ENCODE measurements at places on chromosomes 1 and 21.

DNA sequence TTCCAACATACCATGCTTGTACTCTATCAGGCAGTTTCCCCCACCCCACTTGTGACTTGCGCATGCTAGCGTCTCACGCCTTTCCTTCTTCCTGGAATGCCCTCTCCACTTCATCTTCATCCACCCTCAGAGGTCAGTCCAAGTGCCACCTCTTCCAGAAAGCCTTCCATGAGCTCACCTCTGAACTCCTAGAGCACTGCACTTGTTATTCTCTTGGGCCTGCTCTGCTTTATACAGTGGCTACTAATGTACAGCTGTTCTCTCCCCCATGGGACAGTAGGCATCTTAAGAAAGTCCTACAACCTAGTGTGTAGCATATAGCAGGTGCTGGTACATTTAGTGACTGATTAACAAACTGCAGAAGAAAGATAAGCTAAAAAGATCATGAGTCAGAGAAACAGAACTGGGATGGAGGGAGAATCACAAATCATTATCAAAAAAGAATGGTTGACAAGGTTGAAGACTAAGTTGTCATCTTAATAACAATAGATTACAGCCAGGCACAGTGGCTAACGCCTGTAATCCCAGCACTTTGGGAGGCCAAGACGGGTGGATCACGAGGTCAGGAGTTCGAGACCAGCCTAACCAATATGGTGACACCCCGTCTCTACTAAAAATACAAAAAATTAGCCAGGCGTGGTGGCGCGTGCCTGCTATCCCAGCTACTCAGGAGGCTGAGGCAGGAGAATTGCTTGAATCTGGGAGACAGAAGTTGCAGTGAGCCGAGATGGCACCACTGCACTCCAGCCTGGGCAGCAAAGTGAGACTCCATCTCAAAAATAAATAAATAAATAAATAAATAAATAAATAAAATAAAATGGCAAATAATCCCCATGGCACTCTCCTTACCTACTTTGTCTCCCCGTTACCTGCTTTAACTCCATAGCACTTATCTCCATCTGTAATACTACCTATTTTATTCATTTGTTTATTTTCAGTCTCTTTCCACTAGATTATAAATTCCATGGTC is 16.3 kb upstream of the TSPAN1 start:
- no peak for DNase-seq

GRCh38 chr1:238675221-238675620 is 711.1 kb upstream of the CHRM3 start:
- DNase-seq: no peak

- no peak for DNase-seq
Observed at GRCh38 chr1:167247754-167248153, 27.1 kb downstream of the POU2F1 start.

DNA sequence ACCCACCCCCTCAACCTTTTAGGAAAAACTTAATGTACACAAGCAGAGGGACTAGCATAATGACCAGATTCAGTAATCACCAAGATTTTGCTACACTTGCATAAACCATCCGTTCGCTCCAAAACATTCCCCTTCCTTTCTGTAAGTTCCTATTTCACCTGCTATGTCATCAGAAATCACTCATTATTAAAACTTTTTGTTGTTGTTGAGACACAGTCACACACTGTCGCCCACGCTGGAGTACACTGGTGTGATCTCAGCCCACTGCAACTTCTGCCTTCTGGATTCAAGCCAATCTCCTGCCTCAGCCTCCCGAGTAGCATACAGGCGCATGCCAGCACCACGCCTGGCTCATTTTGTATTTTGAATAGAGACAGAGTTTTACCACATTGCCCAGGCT is 3.4 kb downstream of the MRPL20 start:
- no peak for DNase-seq

DNA sequence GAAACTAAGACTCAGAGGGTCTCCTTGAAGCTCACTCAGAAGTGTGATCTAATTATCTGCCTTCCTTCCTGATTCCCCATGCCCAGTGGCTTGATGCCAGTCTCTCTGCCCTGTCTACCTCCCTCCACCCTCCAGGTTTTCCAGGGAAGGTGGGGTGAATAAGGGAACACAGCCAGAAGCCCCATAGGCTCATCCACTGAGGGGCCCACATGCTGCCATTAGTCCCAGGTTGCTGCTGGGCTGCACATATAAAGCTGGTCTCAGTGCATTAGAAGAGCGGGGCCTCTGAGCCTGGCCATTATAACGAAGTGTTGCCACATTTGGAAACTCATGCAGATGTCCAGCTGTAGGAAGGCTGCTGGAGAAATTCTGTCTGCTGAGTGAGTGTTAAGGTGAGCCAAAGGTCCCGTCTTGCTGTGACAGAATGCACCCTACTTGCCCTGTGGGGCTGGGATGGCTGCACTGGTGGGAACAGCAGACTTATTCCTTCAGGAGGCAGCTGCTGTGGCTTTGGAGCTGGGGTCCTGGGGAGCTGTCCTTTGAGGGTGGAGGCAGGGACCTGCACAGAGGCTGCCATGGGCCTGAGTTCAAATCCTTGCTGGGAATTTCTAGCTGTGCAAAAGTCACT is 2.9 kb downstream of the ADORA1 start:
- DNase-seq: no peak

DNA sequence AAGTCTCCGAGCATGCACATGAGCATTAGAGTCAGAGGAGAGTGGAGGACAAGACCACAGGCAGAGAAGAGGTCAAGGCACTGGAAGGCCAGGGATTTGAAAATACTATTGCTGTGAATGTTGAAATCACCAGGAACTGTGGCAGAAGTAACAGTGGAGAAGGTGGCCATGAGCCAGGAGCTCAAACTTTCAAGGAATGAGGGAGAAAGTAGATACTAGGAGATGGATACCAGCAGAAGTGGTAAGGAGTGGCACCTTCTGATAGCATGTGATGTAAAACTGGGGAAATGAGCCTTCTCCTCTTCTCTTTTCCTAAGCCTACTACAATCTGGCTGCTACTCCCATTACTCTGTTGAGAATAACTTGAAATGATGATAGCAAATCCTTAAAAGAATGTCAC is 1.8 kb upstream of the CR1 start:
- DNase-seq: no peak

GRCh38 chr1:53388963-53389362 is 61.1 kb upstream of the LRP8 start:
- no peak for DNase-seq

DNA sequence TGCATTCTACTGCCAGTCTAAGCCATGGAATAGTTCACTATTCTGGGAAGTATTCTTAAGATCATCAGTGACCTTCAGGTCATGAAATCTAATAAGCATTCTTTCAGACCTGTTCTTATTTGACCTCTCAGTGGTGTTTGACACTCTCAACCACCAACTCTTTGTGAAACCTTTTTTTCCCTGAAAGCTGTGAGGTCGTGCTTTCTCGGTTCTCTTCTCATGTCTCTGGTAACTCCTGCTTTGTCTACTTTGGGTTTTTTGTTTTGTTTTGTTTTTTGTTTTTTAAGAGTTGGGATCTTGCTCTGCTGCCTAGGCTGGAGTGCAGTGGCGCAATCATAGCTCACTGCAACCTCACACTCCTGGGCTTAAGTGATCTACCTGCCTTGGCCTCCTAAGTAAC is 56.3 kb downstream of the POU2F1 start:
- DNase-seq: no peak

DNA sequence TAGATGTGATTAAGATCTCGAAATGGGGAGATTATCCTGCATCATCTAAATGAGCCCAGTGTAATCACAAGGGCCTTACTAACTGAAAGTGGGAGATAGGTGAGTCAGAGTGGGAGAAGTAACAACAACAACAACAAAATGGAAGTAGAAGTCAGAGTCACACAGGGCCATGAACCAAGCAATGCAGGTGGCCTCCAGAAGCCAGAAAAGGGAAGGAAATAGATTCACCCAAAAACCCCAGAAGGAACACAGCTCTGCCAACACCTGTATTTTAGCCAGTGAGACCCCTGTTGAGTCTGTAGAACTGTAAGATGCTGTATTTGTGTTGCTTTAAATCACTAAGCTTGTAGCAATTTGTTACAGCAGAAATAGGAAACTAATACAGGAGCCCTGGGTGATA is 4.1 kb downstream of the TAGLN2 start:
- DNase-seq: no peak

Data from T47D (cell line).